ENCODE measurements at places on chromosomes 16 and 17. TPM values are rescaled to one million over a fixed set of nuclear protein-coding genes. Genes with fewer than 3 reads are reported as not detected.

GRCh38 chr17:48386826-48387225, 43.2 kb downstream of the SKAP1 start:
- no peak for DNase-seq

GRCh38 chr17:79948945-79949655, 86.6 kb downstream of the TBC1D16 start:
- no peak for DNase-seq

DNA sequence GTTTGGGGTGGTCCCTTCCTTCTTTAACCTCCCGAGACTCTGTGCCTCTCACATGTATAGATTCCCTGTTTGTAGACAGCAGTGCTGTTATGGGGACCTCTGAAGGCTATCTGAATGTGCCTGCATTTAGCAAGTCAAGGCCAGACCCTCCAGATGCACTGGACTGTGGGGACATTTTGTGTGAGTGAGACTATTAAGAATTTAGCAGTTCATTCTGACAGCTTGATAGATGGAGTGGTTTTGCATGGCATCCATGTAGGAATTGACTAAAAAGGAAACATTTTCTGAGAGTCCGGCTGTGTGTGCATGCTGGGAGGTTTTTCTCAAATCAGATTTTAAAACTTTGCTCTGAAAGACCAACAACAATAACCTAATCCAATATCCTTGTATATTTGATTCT, 226.3 kb downstream of the MSI2 start:
- DNase-seq = no peak

DNA sequence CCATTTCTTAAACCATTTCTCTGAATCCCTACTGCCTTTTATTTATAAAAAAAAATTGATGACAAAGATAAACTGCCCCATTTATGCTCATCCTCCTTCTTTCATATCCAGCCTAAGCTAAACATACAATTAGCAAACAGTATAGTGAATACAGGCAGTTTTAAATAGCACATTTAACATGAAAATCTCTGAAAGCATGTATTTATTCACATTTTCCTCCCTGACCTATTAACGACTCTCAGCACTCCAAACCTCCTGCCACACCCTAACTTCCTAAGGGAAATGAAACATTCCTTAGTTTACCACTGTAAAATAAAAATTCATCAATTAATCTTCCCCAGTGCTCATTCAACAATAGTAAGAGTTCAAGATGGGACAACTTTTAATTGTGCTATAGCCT, 56.9 kb downstream of the TRIM37 start:
- DNase-seq = no peak

DNA sequence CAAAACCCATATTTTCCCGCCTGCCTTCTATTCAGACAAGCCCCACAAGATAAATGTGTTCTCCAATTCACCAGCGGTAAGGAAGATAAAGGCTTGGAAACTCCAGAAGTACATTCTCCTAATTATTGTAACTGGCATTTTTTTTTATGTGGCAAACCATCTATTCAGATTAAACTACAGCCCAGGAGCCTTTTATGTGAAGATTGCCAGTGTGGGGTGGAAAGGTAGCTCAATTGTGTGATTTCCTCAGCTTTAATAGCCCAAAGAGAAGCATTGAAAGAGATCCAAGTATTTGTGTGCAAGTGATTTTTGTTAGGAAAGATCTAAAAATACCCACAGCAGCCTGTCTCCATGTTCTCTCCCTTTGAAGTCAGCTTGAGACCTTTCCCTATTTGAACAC, 451.4 kb upstream of the CCL2 start:
- DNase-seq = no peak

DNA sequence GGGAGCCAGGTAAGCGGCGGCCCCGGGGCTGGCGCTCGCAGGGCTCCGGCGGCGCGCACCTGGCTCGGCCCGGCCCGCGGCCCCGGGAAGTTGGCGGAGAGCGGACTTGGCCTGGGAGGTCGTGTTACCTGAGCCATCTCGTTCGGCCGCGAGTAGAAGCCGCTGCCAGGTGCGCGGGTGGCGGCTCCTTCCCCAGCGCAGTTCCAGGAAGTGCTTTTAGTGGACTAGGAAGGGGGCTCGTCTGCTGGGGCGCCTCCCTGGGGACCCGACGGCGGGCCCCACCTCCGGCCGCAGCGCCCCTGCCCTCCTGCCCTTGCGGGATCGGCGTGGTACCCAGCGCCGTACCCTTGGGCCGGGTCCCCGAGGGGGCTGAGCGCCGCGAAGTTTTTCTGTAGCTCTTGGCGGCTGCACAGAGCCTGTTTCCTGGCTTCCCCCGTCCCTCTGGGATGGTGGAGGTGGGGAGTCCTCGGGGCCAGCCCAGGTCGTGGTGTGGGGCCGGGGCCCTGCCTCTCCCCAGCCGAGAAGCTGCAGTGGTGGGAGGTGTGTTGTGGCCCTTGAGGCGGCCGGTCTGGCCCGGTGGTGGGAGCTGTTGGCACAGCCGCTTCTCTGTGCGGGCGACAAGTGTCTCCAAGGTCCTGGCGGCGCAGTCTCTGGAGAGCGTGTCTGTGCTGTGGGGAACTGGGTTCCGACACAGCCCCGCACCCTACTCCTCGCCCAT, 96.9 kb downstream of the RAB11FIP4 start:
- DNase-seq = no peak

DNA sequence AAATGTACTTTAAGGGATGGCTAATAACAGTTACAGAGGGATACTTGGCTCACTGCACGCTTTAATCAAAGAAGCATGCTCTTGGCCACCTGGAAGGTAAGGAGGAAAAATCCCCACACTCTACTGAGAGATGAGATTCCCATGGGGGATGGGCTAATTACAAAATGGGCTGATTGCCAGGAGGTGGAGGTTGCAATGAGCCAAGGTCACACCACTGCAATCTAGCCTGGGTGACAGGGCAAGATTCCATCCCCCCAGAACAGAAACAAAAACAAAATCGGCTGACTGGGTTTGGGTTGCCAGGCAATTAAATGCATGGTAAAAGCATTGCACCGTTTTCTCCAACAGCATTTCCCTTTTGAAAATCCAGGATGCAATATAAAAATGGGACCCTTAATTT, 18.0 kb downstream of the N4BP1 start:
- DNase-seq = no peak

- DNase-seq = peak; percentile 86
Observed at GRCh38 chr16:53080345-53081031, 25.7 kb downstream of the CHD9 start.

DNA sequence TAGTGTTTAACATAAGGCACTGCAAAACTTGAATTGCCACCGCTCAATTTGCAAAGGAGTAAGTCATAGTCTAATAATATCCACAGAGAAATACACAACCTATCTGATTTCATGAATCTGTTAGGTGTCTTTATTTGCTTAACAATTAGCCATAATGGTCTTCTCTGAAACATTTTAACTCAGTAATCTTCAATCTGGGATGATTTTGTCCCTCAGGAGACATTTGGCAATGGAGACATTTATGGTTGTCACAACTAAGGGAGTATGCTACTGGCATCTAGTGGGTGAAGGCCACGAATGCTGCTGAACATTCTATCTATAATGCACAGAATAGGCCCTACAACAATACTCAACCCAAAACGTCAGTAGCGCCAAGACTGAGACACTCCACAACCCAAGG, 4.3 kb downstream of the UBE2G1 start:
- DNase-seq = no peak

DNA sequence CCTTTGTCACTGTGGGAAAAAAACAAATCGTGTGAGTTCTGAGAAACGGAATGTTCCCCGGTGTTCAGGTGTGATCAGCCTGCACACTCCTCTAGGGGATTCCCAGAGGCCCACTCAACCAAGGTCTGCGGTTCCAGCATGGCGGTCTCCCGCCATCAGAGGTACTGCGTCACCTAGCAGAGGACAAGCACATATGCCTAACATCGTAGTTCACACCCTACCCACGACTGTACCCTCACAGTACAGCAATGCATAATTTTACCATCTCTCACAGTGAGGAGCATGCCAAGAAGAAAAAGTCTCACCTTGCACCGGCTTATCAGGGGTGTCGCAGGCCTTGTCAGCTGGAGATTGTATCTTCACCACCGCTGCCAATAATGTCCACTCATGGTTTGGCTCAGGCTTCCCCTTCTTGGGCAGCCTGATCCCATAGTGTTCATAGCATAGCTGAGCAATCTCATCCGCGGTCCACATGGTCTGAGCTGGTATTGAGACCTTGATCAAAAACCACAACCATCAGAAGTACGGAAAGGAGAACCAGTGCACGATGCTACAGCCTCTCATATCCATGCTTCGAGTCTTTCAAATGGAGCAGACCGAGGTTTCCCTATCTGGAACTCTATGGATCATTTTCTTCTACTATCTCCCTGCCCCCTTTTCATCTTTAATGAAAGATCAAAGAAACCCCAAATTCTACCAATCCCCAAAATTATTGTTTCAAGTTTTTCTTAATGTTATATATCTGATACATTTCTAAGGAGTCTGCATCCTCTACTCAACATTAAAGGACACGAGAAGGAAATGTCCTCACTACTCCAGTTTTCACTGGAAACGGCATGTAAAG, 2.5 kb downstream of the ADAT1 start:
- no peak for DNase-seq

DNA sequence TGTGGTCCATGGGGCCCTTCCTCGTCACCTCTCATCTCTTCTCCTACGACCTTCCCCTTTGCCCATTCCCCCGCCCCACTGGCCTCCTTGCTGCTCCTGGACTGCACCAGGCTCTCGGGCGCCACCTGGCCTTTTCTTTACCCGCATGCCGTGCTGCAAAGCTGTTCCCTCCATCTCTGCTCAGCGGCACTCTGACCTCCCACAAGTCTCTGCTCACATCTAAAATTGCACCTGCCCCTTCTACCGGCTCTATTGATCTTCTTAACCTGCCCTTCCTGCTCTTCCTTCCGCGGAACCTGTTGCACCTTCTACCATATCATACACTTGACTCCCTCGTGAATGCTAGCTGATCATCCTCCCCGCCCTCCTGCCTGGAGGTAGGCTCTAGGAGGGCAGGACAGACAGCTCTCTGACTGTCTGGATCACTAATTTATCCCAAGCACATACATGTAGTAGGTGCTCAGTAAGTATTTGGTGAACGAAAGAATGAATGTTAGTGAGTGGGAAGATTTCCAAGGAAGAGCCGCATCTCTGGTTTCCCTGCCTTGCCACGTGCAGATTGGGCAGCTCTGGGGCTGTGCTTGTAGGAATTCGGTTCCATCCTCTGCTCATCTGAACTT, 17.3 kb downstream of the DNAH17 start:
- no peak for DNase-seq

GRCh38 chr17:47318197-47318918, 5.4 kb upstream of the EFCAB13 start:
- DNase-seq = no peak

DNA sequence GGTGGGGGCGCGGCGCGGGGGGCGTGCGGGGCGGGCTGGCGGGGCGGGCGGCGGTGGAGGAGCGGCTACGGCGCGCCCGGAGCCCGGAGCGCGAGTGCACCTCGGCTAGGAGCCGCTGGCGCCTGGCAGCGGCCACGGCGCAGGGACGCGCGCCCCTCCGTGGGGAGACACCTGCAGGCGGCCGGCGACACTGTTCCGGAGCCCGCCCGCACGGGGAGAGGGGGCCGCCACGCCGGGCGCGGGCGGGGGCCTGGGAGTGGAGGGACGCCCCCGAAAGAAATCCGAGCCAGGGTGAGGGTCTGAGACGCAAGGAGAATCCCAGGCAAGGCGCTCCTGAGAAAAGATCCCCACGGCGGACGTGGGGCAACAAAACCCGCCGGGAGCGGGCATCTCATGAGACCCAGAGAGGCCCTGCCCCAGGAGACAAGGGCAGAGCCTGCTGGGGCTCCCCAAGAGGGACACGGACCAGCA, at the start of gene GSG1L:
TSS of gene GSG1L (minus strand) at position 124 of the 471 bp plus-strand sequence. CDS start 290 bp downstream, outside the sequence.
- DNase-seq = no peak

DNA sequence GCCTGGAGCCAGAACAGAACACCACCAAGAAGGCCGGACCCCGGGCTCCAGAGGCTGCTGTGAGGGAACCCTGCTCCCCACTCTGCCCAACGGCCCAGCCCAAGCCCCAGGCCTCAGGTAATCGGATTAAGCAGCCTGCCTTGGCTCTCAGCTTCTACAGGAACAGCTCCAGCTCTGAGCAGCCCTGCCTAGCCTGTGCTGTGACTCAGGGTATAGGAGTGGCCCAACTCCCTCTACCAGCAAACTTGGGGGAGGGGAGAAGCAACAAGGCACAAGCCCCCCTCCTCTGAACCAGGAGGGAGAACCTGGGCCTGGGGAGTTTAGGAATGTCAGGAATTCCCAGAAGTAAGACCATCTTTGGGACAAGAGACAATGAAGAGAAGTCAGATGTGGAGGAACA, 849 bp upstream of the SOX15 start:
- no peak for DNase-seq

DNA sequence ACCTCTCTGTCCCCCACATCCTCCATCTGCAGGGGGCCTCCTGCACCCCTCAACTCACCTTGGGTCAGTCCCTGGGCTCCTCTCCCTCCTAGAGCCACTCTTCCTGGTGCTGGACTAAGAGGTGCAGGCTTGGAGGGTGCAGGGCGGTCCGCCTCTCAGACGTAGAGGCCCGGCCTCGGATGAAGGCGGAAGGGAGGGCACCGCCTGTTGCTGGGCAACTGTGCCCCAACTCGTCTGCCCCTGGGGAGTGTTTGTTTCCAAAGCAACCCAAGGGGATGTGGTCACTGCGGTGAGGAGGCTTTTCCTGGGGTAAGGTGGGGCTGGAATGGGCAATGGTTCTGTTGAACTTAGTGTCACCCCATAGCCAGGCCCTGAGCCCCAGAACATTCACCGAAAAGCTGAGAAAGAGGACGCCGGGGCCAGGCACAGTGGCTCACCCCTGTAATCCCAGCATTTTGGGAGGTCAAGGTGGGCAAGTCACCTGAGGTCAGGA, at the start of gene C16orf54:
TSS of gene C16orf54 (minus strand) at position 138 of the 493 bp plus-strand sequence. CDS start 1,039 bp downstream, outside the sequence.
- peak; percentile 42 for DNase-seq

- no peak for DNase-seq
Observed at GRCh38 chr17:7393613-7394451, 493 bp downstream of the PLSCR3 start.

GRCh38 chr16:58258326-58258725, 36.5 kb downstream of the PRSS54 start:
- DNase-seq = no peak

DNA sequence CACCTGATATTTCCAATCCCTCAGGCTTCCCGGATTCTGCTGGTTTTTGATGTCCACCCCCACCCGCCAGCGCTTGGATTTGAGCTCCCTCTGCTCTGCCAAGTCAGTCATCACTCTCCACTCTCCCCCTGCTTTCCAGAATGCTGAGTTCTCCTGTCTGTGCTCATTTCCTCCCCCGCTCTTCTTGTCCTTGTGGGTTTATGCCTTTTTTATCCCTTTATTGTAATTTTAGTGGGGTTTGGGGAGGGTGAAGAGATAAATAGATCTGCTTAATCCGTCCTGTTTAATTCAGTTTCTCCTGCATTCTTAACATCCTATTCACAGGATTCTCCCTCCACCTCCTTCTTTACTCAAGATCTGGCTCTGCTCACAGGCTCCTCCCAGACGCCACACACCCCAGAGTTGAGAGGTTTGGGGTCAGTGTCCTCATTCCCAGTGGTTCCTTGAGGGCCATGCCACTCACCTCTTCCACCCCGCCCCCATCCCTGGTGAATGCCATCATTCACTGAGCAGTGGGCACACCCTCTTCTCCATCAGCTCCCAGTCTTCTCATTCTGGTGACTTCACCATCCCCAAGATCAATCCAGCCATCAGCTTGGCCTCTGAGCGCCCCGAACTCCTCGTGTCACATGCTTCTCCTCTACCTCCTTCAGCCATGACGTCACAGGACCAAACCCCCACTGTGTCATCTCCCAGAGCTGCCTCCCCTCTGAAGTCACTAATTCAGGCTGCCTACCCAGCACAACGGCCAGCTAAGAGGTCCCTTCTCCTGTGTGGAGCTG, 15.1 kb upstream of the GUCY2D start:
- no peak for DNase-seq

CXCL16 gene
- polyA plus RNA-seq = 14.3 TPM

COASY gene
- 43.7 TPM for polyA plus RNA-seq

NLGN2 gene
- 40.9 TPM for polyA plus RNA-seq

RHBDL1 gene
- polyA plus RNA-seq = 1.3 TPM

CCL22 gene
- 0.10 TPM for polyA plus RNA-seq

TIMP2 gene
- polyA plus RNA-seq = 395 TPM

SLC6A2 gene
- polyA plus RNA-seq = 0.27 TPM

Data from urinary bladder (tissue), 4 donors.